Stimulated activated CD4-positive, alpha-beta T cell treated with anti-CD3 and anti-CD28 coated beads, Interleukin-1b, Interleukin-23, amount 100 ng/mL, for 1 hour (primary cell): ENCODE measurements at places on chromosomes 6 and 20.

GRCh38 chr6:130324657-130325056 is 41.2 kb upstream of the TMEM200A start:
- no peak for DNase-seq

- DNase-seq, result no peak
These were observed 92.2 kb downstream of the SIM1 start for GRCh38 chr6:100372326-100373091.

- no peak for DNase-seq
These were observed 63.8 kb downstream of the TNFRSF21 start for GRCh38 chr6:47245745-47246371.

GRCh38 chr6:104829183-104829958 is 30.3 kb downstream of the HACE1 start:
- DNase-seq, result no peak

GRCh38 chr20:31977080-31977479 is 9.1 kb downstream of the XKR7 start:
- DNase-seq, result no peak

GRCh38 chr6:126086560-126086959 is 100.2 kb downstream of the TRMT11 start:
- DNase-seq, result no peak

- DNase-seq, result no peak
These were observed 25.7 kb downstream of the ZFAND3 start for GRCh38 chr6:37845026-37845911.

- no peak for DNase-seq
These were observed 25.6 kb upstream of the ADGRG6 start for GRCh38 chr6:142276256-142276655.

GRCh38 chr6:67870321-67870720 is 764.8 kb upstream of the ADGRB3 start:
- DNase-seq, result no peak

GRCh38 chr6:145247692-145248419 is 487.5 kb downstream of the EPM2A start:
- DNase-seq, result no peak

DNA sequence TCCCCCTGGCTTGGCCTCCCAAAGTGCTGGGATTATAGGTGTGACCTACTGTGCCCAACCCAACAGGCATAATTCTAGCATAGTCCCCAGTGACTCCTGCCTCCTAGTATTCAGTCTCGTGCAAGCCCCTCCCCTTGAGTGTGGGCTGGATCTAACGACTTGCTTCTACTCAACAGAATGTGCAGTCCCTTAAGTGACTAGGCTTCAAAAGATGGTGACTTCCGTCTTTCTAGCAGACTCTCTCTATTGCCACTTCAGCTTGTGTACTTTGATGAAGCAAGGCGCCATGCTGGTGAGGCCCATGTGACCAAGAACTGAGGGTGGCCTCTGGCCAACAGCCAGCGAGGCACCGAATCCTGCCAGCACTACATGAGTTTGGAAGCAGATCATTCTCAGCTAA is 109.6 kb upstream of the TRAF3IP2 start:
- DNase-seq, result no peak

DNA sequence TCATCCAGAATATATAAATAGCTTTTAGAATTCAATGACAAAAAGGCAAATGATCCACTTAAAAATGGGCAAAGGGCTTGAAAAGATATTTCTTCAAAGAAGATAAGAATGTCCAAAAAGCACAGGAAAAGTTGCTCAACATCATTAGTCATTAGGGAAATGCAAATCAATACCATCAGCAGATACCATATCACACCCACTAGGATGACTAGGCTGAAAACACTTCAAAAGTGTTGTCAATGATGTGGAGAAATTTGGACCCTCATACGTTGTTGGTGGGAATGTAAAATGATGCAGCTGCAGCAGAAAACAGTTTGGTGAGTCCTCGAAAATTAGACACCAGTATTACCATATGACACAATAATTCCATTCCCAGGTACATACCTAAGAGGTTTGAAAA is 303.6 kb upstream of the SLC35B3 start:
- no peak for DNase-seq

- DNase-seq, result no peak
These were observed 104.9 kb upstream of the SLC22A23 start for GRCh38 chr6:3561725-3562124.

DNA sequence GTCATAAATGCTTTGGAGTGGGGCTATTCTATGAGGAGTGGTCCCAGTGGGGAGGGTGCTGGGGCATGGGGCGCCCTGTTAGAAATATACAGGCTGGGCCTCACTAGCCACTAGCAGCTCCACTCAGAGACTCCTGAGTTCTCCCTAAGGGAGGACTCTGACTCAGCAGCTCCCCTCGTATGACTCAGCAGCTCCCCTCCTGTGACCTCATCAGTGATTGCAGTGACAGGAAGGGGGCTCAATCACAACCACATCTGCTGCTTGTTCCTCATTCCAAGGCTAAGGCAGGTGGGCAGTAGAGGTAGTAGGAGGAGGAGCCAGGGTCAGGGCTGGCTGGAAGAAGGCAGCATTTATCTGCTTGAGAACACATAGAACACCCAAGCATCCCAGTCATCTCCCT is 73.7 kb downstream of the PRND start:
- DNase-seq, result no peak

- DNase-seq, result no peak
These were observed 35.3 kb downstream of the KIF16B start for GRCh38 chr20:16537918-16538317.

GRCh38 chr20:33067806-33068205 is 11.6 kb upstream of the BPIFB4 start:
- no peak for DNase-seq

- DNase-seq, result no peak
These were observed 21.7 kb upstream of the KIAA1586 start for GRCh38 chr6:57024775-57025174.

DNA sequence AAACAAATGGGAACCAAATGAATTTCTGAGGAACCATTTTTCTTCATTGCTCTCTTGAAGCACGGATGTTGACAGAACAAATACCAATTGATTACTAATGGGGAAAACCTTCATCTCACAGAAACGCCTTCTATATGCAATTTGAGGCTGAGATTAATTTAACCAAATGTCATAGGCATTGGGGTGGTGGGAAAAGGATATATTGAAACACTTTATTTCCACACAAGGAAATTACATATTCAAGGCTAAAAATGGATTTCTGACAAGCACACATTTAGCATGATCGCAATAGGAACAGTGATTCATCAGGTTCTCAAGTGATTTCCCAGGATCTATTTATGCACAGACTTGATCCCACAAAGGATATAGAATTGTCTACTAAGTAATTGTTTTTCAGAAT is 88.9 kb downstream of the COL12A1 start:
- no peak for DNase-seq

- no peak for DNase-seq
These were observed 428.8 kb upstream of the EPHA7 start for GRCh38 chr6:93848031-93848742.

DNA sequence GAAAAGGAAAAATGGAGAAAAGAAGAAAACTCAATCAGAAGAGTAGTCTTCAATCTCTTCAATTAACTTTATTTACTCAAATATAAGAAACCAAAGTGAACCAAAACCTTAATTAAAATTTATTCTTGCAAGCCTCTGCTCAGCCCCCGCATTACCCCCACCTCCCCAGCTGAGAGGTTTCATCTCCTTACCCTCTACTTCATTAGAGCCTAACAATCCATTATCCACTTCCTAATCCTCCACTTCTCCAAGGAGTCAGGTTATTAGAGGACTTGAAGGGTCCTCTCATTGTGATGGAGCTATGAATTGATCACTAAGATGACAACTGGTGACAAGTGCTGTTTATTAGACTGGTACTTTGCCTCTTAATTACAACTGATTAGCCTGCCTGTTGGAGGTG is 956.5 kb downstream of the TFAP2A start:
- DNase-seq, result no peak

- DNase-seq, result no peak
These were observed 182.3 kb upstream of the RALGAPA2 start for GRCh38 chr20:20894753-20895152.

GRCh38 chr6:146886587-146887446 is 288.0 kb downstream of the ADGB start:
- DNase-seq, result no peak

- no peak for DNase-seq
These were observed 508.3 kb upstream of the ARID1B start for GRCh38 chr6:156268849-156269248.

DNA sequence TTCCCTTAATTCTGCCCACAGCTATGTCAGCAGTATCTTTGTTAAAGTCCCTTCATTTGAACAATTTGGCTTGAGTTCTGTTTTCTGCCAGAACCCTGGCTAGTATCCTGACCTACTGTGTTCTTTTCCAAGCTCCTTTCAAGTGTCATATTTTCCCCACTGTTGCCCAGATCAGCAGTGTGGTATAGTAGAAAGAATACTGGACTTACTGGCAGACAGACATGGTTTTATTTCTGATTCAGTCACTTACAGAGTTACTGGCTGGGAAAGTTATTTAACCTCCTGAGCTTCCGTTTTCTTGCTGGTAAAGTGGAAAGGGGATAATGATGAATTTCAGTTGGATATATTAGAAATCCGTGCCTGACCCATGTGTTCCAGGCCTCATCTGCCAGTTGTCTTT is 39.8 kb upstream of the RAB23 start:
- no peak for DNase-seq

DNA sequence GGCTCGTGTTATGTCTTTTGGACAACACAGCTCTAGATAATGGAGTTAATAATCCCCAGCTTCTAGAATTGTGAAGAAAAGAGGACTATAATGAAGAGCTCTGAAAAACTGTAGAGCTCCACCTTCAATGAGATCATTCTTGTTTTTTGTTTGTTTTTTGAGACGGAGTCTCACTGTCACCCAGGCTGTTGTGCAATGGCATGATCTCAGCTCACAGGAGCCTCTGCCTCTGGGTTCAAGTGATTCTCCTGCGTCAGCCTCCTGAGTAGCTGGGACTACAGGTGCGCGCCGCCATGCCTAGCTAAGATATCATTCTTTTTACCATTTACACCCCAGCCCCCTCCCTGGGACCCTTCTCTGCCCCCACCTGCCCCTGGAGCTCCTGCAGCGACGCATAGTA is 36.6 kb downstream of the ERGIC3 start:
- no peak for DNase-seq

DNA sequence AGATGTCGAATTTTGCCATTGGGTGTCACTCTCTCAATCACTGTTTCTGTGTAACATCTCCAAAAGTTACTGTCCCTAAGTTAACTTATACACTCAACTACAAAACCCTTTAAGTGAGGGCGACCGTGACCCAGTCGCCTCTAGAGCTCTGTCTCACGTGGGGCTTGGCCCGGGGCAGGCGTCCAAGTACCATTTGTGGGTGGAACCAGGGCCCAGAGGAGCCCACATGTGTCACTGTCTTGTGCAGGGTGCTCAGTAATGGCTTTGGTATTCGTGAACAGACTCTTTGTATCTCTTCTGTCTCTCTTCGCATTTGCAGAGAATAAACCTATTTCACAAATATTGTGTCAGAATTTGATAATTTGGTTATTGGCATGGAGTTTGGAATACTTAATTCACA is 109.9 kb upstream of the THBS2 start:
- no peak for DNase-seq

GRCh38 chr6:45445364-45445748 is 67.6 kb upstream of the SUPT3H start:
- no peak for DNase-seq

DNA sequence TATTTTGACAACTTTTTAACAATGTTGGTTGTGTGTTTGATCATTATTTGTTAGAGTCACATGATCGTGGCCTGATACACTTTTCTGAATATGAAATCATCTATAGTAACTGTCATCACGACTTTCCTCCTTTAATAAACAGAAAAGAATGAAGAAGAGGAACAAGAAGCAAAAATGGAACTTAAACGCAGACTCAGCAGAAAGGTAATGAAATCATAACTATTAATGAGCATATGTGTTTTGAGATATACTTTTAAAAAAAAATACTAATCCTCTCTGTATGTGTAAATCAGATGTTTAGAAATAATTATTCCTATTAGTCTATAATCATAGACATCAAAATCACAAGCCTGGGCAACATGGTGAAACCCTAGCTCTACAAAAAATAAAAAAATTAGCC is 60.1 kb upstream of the LTV1 start:
- no peak for DNase-seq

DNA sequence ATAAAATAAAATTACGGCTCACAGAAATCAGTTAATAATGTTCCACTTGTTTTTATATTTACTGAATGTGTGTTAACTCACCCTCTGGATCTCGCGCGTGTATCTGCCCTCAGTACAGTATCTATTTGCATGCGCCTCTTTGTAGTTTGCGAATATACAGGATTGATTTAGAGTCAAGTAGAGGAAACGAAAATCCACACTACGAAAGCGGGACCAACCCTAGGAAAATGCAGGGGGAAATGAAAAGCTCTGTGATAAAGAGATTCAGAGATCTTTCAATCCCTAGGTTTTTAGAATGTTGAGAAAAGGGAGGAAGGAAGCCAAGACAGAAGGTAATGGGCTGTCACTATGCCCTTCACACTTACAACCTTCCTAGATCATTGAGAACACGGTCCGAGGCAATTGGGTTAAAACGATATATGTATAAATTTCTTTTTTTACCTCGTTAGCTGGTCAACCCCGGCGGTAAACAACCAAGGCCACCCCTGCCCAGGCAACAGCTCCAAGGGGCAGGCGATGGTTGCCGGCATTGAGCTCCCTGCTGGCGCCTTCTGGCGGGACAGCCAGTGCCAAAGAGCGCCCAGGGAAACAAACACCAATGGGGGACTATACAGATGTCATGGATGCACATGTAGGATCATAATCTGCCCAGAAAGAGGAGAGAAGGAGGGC is 792 bp upstream of the FUT9 start:
- no peak for DNase-seq

DNA sequence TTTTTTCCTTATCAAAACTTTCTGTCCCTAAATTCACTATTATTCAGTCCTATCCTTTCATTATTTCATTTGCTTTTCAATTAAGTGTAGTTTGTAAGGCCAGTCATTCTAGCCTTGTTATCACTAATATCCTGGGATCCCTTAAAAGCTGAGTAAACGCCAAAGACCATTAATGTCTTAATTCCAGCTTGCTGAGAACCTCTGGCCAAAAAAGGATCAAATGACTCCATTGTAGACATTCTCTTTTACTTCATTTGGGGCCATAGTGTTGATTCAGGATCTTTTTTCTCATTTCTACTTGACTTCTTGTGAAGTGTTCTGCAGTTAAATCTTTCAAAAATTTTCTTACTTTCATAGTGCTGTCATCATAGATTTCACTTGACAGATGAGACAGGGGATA is 379.7 kb downstream of the LAMA2 start:
- no peak for DNase-seq
